CD4-positive, alpha-beta T cell treated with Interleukin-1 beta for 1 hour (primary cell): ENCODE measurements at places on chromosomes 2 and 18.

GRCh38 chr18:28766721-28767120 is 589.8 kb upstream of the CDH2 start:
- no peak for DNase-seq

DNA sequence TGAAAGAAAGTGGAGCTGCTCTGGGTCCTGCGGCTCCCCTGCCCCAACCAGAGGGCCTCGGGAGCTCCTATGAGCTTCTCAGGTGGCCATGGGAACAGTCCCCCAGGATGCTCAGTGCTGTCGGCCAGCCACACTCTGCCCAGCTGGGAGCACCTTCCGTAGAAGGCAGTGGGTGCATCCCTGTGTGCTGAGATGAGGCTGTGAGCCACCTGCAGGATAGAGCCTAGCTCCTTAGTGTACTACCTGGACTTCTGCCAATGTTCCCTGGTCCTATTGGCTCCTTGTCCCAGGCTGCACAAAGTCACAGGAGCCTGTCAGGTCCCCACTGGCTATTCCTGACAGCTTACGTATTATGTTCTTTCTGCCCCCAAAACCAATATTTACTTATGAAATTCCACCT is 16.1 kb downstream of the PRELID3A start:
- no peak for DNase-seq

- DNase-seq: no peak
Observed at GRCh38 chr2:120762341-120763061, 26.8 kb downstream of the GLI2 start.

DNA sequence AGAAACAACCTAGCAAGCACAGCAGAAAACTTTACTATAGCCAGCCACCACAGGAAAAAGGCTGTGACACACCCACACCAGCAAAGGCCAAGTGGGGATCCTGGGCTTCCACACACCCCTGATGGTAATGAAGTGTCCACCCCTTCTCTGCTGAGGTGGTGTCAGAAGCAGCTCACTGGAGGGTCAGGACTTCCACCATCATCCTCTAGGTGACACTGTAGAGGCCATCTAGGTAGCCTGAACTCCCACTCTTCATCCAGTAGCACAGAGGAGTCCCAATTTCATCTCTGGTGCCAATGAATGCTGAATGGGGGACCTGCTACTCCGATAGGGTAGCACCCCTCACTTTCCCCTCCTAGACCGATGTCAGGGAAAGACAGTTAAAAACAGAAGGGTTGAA is 1544.4 kb downstream of the LRP1B start:
- no peak for DNase-seq

DNA sequence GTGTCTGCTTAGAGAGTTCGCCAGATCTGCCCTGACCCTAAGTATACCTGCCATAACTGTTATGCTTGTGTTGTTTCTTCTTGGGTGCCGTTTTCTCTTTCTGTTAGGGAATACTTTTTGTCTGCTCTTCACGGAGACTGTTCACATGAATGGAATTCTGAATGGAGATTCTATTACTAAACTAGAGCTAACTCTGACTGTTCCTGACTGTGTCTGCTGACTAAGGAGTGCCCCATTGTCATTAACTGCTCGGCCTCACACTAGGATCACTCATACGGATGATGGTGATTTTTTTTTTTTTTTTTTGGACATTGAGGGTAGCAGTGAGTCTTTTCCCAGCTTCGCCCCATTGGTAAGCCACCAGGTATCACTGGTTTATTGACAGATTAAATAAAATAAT is 104.8 kb upstream of the SLC8A1 start:
- no peak for DNase-seq

- DNase-seq: no peak
Observed at GRCh38 chr2:205773989-205774388, 91.7 kb downstream of the NRP2 start.

- no peak for DNase-seq
Observed at GRCh38 chr18:26021061-26021754, 69.2 kb downstream of the SS18 start.

GRCh38 chr2:217835931-217836891 is 166.6 kb downstream of the TNS1 start:
- peak; percentile 29 for DNase-seq

- no peak for DNase-seq
Observed at GRCh38 chr2:74148457-74149246, 940 bp upstream of the BOLA3 start.

DNA sequence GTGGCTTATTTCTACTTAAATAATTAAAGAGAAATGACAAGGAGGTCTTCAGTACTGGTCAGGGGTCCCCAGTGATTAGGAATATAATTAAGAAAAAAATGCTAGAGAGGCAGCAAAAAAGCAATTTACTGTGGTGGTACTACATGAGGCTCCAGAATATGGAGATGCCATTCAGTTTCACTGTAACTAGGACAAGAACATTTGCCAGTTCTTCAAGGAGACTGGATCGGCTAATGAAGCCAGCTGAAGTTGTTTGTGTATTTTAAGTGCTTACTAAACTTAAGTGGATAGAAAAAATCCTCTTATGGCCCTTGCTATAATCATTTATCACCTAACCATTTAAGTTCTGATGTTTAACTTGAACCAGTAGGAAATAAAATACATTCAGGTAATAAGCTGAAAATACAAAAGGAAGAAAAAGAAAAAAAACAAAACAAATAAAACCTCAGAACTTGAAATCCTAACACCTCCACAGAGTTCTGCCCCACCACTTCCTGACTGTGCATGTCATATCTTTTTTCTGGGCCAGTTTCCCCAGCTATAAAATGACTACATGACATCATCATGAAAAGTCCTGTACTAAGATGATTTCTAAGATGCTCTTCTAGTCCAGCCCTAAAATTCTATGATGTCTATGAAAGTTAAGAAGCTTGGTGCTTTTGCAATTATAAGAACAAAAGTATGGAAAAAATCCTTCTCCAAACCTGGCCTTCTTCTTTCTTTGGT is 98.0 kb downstream of the TRABD2A start:
- DNase-seq: peak; percentile 71

DNA sequence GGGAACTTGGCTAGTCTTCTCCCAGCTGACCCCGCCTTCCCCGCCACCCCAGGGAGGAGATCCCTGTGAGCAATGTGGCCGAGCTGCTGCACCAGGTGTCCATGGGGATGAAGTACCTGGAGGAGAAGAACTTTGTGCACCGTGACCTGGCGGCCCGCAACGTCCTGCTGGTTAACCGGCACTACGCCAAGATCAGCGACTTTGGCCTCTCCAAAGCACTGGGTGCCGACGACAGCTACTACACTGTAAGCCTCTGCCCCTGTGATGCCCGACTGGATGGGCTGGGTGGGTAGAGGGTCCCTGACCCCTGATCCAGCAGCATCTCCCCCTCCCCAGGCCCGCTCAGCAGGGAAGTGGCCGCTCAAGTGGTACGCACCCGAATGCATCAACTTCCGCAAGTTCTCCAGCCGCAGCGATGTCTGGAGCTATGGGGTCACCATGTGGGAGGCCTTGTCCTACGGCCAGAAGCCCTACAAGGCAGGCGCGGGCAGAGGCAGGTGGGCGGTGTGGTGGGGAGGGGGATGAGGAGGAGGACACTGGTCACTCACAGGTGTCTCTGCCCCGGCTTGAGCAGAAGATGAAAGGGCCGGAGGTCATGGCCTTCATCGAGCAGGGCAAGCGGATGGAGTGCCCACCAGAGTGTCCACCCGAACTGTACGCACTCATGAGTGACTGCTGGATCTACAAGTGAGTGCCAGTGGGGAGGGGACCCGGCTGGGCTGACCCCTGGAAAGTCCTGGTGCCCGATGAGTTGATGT is 24.2 kb downstream of the ZAP70 start:
- no peak for DNase-seq

- DNase-seq: no peak
Observed at GRCh38 chr2:240425697-240426096, 9.8 kb upstream of the GPC1 start.

- DNase-seq: no peak
Observed at GRCh38 chr2:119788752-119789151, 29.0 kb downstream of the PTPN4 start.

DNA sequence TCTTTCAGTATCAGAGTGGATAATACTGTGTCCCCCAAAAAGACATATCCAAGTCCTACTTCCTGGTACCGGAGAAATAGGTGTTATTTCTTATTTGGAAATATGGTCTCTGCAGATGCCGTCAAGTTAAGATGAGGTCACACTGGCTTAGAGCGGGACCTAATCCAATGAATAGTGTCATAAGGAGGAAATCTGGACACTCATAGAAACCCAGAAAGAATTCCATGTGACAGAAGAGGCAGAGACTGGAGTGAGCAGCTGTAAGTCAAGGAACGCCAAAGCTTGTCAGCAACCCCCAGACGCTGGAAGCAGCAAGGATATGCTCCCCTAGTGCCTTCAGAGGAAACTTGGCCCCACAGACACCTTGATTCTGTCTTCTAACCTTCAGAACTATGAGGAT is 69.8 kb downstream of the CCBE1 start:
- no peak for DNase-seq

DNA sequence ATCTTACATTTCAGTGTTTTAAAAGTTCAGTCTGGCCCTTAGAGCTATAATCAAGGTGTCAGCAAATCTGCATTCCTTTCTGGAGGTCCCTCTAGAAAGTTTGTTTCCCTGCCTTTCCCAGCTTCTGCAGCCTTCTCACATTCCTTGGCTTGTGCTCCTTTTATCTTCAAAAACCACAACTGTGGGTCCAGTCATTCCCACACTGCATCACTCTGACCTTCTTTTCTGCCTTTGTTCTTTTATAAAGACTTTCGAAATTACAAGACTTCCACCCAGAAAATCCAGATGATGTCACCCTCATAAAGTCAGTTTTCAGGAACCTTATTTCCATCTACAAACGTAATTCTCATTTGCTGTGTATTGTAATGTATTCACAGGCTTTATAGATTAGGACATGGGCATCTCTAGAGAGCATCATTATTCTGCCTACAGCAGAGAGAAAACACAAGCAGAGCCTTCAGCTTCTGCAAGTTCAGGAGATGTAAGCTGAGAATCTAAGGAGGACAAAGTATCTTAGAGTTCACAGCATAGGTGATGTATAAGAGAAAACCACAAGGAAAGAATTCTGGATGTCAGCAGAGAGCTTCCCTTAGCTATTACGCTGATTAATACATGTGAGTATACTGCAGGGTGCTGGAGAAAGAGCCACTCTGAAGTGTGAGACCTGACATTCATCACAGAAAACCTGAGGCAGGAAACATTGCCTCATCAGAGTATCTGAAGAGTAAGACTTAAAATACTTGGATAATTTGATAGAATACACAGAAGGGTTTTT is 1100.2 kb downstream of the CBLN2 start:
- DNase-seq: no peak

DNA sequence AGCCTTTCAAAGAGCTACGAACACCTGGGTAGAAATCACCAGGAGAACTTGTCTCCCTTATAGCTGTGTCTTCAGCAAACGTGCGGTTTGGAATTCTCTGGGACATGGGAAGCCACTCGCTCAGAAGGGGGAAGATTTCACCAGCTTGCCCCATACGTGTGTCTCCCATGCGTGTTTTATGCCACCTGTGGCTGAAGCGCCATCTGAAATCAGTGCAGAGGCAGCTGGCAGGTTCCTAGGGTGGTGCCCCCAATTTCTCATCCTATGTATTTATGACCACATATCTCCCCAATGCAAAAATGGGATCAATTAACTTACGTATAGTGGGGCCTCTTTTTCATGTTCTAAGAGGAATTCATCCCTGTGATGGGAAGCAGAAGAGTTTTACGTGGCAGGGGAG is 81.6 kb downstream of the TPO start:
- DNase-seq: no peak

DNA sequence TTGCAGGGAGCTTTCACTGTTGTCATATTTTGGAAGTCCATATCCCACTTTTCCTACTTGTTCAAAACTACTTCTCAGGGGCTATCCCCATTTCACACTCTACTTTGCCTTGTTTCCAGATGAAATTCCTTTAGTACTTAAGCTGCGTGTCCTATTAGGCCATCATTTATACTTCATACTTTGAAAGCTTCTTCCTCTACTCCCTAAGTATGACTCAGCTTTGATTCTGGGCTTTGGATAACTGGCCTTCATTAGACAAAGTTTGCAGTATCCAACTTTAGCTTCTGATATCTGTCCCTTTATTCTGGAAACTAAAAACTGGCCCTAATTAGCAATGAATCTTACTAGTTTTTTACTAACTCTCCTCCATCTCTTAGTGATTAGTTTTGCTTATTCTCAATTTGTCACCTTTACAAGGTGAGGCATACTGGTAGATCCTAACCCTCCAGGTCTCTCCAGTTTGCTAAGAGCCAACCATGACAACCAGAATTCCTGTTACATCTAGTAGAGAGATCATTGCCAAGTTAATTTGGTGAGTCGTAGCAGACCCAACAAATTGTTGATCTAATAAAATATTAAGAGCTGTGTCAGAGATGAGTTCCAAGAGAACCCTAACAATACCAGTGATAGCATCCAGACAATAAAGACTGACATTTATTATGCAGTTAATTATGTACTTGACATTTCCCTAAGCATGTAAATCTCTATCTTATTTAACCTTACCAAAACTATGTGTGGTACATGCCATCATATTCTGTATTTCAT is 31.2 kb upstream of the ITGAV start:
- no peak for DNase-seq

DNA sequence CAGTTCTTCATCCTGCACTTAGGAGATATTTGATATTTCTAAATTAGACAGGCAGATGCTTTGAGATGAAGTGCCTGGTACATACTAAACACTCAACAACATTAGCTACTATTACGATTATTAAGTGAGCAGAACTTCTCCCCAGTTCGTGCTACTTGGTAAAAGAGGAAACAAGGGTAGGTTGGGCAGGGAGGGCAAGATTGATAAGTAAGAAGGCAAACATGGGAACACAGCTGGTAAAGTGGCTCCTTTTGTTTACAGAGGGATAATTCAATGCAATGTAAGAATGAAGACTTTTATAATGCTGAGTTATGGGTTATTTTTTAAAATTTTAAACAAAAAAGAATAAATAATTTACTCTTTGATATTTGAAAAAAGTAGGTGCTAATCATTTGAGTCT is 15.9 kb upstream of the WIPF1 start:
- DNase-seq: no peak

DNA sequence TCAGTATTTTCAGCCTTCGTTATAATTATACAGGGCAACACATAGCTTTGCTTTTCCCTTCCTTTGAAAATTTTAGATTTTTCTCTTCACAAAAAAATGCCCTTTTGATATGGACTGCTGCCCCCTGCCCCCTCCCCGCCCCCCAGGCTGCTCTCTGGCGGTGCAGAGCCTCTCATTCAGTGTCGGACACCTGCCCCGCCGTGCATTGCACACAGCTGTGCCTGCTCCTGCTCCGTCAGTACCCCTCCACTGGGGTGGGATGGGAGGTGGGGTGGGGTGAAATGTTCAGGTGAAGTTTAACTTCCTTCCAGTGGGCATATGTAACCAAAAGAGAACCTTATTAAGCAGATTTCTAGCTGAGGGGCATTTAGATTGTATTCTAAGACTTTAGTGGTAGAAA is 148.0 kb downstream of the CCDC85A start:
- no peak for DNase-seq

DNA sequence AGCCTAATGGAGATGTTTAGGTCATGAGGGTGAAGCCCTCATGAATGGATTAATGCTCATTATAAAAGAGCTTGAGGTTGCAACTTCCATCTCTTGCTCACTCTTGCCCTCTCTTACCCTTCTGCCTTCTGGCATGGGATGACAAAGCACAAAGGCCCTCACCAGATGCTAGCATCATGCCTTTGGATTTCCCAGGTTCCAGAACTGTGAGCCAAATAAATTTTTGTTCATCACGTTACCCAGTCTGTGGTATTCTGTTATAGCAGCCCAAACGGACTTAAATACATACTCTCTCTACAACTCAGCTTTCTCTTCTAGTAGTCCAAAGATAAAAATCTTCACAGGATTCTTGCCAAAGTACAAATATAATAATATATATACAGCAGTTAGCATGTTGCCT is 75.8 kb downstream of the LNPK start:
- no peak for DNase-seq

- DNase-seq: no peak
Observed at GRCh38 chr2:107393516-107393915, 433.2 kb upstream of the RGPD4 start.
